IPS DF 19.7 (cell line): ENCODE measurements at places on chromosomes 13 and 19.

GRCh38 chr19:16326401-16327168 lies 2.0 kb downstream of the KLF2 start:
- no peak for DNase-seq

DNA sequence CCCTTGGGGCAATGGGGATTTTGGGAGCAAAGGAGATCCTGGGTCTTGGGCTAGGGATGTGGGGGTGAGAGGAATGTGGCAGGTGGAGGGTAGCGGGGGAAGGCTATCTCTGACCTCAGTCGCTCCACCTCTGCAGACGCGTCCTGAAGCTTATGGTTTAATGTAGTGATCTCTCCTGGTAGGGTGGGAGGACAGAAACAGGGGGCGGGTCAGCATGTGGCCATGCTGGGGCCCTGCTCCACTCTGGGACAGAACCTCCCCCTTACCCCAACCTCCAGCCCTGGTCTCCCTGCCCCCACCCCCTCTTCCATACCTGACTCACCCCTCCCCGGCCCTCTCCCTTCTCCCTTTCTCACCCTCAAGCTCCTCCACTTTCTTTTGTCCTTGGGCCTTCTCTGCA lies 1.4 kb downstream of the BST2 start:
- DNase-seq = no peak

DNA sequence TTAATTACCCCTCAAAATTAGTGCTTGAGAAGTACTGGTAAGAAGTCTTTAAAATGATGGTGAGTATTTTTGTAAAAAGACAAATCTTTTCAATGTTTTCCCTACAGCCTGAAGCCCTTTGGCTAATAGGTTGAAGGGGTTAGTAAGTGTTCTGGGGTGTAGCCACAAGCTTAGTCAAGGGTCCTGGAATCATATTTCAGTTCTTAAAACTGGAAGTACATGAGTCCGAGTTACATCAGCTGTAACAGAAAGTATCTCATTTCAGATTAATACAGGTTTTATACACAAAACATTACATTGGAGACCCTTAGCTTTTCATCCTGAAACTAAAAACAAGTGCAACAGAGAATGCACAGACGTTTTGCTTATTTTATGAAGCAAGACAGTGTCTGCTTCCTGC lies 52.7 kb upstream of the TEX29 start:
- DNase-seq = no peak

DNA sequence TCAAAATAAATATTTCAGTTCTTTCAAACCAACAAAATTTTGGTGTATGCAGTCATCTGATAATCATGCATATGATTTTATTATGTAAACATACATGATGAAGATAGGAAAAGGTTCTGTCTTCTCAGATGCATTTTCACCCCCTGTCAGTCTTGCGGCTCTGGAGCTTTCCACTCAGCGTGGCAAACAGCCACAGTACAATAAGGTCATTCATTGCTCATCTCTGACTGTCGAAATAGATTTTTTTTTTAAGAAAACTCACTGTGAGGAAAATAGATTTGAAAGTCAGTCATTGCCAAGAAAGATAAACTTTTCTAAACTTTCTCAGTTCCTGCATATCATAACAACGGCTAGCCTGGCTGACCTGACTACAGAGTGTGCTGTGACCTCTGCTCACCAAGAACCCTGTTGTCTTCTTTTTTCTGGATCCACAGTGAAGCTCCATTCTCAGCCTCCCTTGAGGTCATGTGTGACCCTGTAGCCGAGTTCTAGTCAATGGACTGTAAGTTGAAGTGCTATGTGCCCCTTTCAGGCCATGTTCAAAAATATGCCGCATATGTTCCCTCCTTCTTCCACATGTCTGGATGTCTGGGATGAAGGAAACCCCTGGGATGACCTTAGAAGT lies 519.6 kb downstream of the KLF5 start:
- DNase-seq = no peak

GRCh38 chr13:107296804-107297203 lies 728.9 kb upstream of the ARGLU1 start:
- DNase-seq = no peak

DNA sequence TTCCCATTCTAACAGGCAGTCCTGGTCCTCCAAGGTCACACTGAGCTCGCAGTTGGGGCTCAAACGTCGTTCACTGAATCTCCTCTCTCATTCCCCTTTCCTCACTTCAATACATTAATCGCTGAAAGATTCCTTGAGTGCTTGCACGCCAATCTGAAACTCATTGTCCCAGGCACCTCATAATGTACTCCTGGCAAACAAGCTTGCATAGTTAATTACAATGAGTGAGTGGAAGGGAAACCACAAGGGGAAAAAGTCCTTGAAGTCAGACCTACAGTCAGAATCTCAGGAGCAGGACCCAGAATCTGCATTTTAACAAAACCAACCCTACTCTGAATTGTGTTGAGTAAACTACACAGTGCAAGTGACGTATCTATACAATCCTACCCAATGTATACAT lies 86.9 kb downstream of the CRYL1 start:
- no peak for DNase-seq

- no peak for DNase-seq
These were observed at the start of gene DNAJB1 for GRCh38 chr19:14517840-14518505. DNAJB1 (minus strand) TSS chr19:14518397; CDS start chr19:14518349, 48 bp downstream.

DNA sequence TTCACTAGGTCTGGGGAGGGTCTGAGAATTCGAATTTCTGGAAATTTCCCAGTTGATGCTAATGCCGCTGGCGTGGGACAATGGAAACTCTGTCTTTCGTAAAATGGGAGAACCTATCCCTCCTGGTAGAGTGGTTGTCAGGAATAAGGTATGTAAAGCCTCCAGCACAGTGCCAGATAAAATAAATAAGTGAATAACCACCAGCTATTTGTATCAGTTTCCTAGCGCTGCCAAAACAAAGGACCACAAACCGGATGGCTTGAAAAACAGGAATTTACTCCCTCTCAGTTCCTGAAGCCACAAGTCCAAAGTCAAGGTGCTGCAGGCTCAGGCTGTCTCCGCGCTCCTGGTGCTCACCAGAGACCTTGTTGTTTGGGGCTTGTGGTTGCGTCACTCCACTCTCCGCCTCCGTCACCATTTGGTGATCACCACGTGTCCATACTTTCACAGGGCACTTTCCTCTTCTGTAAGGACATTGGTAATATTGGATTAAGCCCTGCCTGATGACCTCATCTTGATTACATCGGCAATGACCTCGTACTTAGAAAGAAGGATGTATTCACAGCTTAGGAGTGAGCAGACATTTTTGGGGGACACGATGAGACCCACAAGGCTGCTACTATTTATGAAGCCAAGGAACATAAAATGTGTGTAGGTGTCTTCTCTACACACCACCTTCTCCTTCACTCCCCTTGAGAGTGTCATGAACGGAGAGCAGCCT lies 428.5 kb downstream of the IRS2 start:
- DNase-seq = no peak

- DNase-seq = no peak
These were observed 4.4 kb upstream of the CHAMP1 start for GRCh38 chr13:114309806-114310410.

DNA sequence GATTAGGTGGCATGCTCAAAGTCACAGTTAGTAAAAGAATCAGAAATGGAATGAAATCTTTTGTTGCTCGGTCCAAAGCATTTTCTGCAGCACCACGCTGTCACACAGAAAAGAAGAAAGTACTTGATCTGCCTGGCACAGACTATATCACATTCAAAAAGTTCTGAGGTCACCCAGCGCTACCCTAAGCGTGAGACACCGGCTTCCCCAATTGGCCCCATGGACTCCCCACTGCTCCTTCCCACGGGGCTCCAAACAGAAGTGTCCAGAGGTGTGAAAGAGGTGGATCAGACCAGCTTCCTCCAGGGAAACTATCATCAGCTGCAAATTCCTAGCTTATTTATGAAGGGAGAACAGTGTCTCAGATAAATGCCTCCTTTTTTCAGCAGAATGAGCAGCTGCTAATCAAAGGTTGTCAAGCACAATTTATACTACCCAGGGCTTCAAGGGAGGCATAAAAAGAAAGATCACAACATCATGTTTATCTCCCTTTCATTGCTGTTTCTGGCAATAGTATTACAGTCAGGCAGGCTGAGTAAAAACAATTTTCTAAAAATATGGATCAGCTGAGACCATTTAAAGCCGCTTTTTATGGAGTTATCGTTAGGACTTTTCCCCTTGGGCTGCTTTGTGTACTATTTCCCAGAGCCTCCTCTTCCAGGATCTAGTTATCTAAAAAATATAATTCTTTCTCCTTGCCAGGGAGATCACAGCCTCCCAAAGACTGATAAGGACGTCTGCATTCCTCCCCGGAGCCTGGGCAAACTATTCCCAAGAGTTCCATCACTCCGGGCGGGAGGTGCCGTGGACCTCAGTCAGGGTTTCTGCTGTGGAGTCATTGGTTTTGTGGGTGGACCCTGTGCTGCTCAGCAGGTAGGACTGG lies 208.0 kb downstream of the LHFPL6 start:
- DNase-seq = no peak

DNA sequence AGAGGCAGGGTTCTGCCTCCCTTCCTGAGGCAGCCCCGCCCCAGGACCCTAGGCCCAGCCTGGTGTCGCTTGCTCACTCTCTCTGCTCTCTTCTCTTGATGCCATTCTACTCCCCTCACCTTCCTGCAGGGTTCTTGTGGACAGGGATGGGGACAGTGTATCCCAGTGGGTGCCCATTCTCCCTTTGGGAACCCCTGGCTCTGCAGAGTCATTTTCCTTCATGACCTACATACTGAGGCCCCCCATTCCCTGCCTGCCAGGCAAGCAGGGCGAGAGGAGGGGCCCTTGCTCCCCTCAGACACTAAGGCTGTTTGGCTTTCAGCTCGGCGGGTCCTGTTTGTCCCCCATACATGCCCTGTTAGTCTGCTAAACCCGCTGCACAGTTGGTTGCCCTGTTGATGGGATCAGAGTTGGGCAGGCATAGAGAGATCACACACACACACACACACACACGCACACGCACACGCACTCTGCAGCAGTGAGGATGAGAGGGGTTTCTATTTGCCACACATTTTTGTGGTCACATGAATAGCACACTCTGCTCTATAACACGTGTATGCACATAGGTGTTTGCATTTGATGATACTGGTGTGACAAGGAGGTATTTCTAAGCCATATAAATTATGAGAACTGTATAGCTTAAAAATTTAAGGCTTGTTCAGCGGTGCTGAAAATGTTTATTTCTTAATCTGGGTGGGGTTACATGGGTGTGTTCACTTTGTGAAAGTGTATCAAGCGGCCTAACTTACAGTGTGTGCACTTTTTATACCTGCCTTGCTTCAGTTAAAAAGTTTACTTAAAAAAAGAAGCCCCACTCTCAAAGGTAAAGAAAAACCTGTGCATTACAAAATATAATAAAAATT lies 20.3 kb downstream of the NFIX start:
- no peak for DNase-seq

DNA sequence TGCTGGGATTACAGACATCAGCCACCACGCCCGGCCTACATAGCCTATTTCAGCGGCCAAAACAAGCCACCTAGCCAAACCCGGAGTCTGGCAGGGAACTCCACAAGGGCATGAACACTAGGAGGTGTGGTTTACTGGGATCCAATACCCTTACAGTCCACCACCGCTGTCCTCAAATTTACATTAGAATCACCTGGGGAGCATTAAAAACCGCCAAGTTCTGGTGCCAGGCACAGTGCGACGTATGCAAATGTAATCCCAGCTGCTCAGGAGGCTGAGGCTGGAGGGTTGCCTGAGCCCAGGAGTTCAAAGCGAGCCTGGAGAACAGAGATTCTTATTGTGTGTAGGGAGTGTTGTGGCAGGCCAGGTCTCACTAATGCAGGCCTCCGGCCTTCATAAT lies 4.2 kb upstream of the AP1M1 start:
- no peak for DNase-seq

GRCh38 chr13:30020726-30021312 lies 170.4 kb upstream of the UBL3 start:
- no peak for DNase-seq

DNA sequence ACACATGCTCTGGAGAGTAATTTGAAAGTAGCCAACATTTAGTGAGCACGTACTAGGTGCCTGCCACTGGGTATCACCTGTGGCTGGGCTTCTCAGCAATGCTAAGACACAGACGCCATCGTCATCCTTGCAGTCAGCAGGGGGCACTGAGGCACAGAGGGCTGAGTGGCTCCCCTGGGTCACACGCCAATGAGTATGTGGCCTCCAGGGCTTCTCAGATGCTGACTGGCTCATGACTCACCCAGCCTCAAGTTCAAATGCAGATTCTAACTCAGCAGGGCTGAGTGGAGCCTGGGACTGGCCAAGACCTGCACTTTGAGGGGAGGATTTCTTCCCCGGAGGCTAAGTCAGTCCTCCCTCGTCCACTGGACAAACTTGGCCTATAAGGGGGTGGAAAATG lies 115.1 kb upstream of the CACNA1A start:
- DNase-seq = peak; percentile 69

DNA sequence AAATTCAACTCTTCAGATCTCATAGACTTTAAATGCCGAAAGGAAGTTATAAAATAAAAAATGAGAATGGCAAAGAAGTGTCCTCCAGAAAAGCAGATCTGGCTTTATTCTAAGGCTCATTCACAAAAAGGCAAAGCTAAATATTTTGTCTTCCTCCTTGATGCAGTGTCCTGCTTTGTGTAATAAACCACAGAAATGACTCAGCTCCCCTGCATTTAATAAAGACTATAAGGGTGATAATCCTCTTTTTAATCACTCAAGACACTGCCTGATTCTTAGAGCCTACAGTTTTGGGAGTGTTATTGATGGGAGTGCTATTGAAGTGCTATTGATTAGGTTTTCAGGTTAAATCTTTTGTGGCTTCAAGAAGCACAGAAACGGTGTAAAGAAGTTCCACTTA lies 482.0 kb downstream of the PCDH20 start:
- DNase-seq = no peak

- no peak for DNase-seq
These were observed 29.4 kb downstream of the ATP4B start for GRCh38 chr13:113628291-113629270.

DNA sequence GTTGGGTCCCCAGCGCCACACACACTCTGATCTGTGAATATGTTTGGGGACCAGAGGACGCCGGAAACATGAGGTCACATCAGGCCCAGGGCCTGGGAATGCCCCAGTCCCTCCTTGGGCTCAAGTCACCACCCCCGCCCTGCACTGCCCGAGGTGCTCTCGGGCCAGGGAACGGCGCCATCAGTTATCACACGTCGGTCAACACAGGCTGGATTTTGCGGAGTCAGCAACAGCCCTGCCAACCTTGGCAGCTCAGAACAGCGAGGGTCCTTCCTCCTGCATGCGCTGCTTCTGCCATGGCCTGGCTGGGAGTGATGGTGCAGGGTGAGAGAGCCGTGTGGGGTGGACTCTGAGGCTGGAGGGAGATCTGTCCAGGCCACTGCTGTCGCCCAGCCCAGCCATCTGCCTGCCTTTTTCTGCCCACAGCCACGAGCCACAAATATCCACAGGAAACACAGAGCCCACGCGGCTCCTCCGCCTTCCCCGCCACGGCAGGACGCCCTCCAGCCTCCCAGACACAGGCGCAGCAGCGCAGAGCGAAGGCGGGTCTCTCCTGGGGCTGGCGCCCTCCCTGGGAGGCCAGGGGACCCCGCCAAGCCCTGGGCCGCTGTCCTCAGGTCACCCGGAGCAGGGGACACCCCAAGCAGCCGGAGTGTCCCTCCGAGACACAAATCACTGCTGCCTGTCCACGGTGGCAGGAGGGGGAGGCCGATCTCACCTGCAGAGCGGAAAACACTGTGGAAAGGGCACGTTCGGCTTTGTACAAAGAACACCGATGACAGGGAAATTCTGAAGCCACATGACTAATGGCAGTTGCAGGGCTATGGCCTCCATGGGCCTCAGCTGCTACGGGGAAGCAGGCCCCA lies 31.6 kb upstream of the CACTIN start:
- no peak for DNase-seq
